ENCODE measurements at places on chromosomes 16 and 17.

GRCh38 chr17:1726626-1727257 is 2.2 kb downstream of the WDR81 start:
- DNase-seq = no peak

DNA sequence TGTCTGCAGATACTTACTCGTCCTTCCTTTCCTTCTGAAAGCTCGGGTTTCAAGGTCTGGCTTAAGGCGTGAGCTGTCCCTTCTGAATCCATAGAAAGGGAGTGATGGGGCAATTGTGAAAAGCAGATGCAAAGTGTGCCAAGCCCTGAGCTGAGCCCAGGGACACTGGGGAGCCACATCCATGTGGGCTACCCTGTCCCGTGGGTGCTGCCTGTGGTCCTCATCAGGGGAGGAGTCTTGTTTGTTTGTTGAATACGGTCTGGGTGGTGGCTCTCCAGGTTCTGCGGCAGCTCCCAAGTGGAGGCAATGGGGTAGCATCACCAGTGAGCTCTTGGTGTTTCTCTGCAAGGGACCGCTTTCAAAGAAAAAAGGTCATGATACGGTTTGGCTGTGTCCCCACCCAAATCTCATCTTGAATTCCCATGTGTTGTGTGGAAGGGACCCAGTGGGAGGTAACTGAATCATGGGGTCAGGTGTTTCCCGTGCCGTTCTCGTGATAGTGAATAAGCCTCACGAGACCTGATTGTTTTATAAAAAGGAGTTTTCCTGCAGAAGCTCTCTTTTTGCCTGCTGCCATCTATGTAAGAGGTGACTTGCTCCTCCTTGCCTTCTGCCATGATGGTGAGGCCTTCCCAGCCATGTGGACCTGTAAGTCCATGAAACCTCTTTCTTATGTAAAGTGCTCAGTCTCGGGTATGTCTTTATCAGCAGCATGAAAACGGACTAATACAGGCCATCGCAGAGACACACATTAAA is 1.0 kb upstream of the ALG1 start:
- no peak for DNase-seq

DNA sequence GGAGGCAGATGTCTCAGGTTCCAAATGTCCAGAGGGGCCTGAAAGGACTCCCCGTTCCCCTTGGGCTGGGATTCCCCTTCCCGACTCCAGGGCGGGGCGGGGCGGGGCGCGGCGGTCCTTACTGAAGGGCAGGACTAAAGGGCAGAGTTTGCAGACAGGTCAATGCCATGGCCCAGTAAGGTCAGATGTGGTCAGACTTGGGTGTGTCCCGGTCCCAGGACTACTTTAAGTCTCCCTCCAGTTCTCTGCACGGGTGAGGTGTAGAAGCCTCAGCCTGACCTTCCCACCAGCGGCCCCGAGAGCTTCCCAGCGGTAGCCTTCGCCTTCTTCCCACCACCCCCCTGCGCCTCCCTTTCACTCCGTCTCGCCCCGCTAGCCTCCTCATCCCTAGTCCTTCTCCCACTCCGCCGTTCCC is 532 bp downstream of the KDM6B start:
- peak; percentile 51 for DNase-seq

GRCh38 chr17:48995974-48996721 is 1.0 kb upstream of the IGF2BP1 start:
- DNase-seq = no peak

DNA sequence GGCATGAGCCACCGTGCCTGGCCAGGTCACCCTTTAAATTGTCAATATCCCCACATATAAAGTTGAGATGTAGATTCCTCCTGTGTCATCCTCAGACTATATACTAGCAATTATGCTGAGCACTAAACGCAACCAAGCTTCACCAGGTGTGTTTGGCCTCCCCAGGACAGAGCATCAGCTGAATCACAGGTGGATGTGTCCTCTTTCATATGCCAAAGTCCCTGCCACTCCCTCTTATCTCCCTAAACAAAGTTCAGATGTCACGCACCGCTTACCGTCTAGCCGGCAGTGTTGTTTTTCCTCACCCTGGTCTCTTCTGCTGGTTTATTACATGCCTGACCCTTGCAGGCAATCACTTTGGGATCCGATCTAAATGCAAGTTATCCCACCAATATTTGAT is 43.8 kb upstream of the ARHGAP44 start:
- no peak for DNase-seq

DNA sequence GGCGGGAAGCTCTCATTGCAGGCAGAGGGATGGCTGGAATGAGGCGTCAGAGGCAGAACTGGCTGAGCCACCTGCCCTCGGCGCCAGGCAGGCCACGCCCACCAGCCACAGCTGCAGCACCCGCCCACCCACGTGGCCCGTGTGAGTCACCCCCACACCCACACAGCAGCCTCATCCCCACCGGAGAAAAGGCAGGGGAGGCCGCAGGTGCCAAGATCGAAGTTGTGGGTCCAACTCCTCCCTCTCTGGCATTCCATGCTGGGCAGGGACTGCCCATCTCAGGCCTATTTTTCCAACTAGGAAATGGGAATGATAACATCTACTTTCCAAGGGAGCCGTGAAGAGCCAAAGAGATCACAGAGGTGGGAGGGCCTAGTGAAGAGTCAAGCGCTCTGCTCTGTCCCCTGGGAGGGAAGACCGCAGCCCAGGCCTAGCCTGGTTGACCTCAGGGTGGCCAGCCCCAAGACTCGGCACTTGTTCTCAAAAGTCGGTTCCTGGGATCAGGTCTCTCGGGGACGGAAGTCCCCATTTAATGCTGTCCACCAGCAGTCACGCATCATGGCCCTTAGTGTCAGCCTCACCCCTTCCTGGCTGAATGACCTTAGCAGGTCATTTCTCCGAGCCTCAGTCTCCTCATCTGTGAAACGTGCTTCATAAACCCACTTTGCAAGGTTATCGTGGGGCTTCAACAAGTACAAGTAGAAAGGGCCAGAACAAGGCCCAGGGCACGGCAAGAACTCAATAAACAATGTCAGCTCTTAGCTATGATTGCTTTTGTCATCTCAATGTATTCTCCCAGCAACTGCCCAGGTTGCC is at the start of gene TRPV3:
TRPV3 (minus strand) TSS at position 45 of the 816 bp plus-strand sequence. CDS start 2,962 bp downstream, outside the sequence.
- no peak for DNase-seq

GRCh38 chr17:62857526-62857925 is 49.4 kb upstream of the MARCHF10 start:
- no peak for DNase-seq

GRCh38 chr17:31573861-31574260 is 182.4 kb downstream of the RAB11FIP4 start:
- DNase-seq = no peak

- DNase-seq = no peak
Measured at GRCh38 chr17:42508426-42509165, 27.4 kb upstream of the NAGLU start.

- no peak for DNase-seq
Measured at GRCh38 chr17:6078458-6078871, 8.3 kb downstream of the WSCD1 start.

DNA sequence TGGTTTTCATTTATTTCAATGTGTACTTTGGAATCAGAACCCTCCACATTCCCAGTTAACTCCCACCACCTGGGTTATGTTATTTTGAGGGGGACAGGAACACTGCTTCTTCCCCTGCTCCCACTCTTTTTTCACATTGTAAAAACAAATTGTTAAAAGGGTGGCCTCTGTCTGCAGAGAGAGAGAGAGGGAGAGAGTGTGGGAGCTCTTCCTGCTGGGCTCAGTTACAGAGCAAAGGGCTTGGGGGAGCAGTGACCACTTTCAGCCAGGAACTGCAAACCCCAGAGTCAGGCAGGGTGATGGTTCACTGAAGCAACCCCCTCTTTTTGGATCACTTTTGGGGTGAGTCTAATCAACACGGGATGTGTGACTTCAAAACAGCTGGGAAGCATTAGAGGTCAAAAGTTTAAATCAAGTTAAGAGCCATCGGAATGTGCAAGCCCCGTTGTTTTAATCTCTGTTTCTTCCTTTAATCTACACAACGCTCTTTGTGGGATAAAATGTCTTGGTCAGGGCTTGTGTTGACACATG is 577.0 kb upstream of the CDH11 start:
- DNase-seq = peak; percentile 9

DNA sequence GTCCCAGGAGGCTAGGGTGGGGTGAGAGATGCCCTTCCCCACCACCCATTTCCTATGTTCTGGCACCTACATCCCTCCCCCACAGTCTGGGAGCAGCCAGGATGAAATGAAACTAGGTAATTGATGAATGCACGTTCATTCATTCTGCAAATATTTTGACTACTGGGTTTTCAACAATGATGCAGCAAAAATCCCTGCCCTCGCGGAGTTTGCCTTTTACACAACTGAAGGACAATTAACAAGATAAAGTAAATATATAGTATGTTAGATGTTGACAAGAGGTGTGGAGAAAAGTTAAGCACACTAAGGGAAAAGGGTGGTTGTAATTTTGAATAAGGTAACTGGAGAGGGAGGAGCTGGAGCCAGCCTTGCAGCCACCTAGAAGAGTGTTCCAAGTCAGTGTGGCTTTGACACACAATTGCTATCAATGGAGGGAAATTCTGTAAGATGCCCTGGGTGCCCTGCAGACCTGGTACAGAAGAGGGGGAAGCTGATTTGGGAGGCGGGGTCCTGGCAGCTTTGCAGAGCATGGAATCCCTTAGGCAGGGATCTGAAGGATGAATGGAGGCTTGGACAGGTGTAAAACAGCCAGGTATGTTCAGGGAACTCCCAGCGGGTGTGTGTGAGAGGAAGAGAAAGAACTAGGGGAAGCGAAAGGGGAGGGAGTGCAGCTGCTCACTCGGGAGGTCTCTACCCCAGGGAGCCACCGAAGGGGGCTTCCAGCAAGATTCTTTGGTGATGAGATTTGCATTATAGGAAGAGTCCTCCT is 2.5 kb downstream of the TMEM92 start:
- no peak for DNase-seq

DNA sequence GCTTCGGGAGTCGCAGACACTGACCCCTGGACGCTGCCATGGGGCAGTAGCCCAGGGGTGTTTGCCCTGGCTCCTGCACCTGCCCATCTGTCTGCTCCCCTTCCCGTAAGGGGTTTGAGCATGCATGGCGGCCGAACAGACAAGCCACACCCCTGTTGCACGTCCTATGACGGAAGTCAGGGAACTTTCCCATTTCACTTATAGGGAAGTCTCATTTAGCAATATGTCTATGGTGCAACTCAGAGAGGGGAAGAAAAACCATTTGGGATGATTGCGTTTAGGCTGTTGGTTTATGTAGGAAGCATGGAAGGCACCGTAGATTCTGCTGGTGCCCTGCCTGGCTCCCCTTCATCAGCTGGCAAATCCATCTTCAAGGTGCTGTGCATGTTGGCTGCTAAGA is 112.5 kb downstream of the HAPSTR1 start:
- DNase-seq = no peak

GRCh38 chr16:15976929-15977637 is 27.7 kb downstream of the ABCC1 start:
- peak; percentile 90 for DNase-seq

- no peak for DNase-seq
Measured at GRCh38 chr17:70520447-70520846, 351.1 kb downstream of the KCNJ2 start.

- peak; percentile 27 for DNase-seq
Measured at GRCh38 chr16:24989494-24989893, 25.7 kb downstream of the ARHGAP17 start.

- no peak for DNase-seq
Measured at GRCh38 chr17:40345994-40346764, 18.4 kb downstream of the GJD3 start.

GRCh38 chr17:58091024-58091567 is 7.9 kb downstream of the DYNLL2 start:
- DNase-seq = no peak

DNA sequence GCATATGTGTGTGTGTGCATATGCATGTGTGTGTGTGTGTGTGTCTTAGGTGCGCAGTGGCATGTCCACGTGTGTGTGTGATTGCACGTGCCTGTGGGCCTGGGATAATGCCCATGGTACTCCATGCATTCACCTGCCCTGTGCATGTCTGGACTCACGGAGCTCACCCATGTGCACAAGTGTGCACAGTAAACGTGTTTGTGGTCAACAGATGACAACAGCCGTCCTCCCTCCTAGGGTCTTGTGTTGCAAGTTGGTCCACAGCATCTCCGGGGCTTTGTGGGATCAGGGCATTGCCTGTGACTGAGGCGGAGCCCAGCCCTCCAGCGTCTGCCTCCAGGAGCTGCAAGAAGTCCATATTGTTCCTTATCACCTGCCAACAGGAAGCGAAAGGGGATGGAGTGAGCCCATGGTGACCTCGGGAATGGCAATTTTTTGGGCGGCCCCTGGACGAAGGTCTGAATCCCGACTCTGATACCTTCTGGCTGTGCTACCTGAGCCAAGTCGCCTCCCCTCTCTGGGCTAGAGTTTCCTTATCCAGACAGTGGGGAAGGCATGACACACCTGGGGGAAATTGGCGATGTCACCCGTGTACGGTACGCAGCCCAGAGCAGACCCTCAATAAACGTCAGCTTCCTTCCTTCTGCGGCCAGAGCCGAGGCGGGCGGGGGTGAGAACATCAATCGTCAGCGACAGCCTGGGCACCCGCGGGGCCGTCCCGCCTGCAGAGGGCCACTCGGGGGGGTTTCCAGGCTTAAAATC is 47.6 kb downstream of the IL21R start:
- DNase-seq = no peak

DNA sequence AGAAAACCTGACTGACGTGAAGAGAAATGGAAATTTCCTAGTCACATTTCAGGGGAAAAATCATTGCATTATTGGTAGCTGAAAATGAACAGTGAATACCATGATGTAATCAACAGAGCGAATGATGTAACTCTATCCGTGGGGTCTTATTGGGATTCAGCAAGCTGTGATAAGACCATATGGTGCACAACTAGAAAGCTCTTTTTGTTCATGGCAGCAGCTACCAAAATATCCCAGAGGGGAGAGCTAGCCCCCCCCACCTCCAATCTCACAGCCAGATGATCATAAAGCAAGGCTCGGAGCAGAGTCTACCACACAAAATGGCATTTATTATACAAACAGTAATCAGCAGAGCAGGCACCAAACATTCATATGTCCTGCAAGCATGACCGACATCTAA is 22.2 kb upstream of the DNAH17 start:
- no peak for DNase-seq

GRCh38 chr16:48617711-48618148 is 7.8 kb upstream of the N4BP1 start:
- peak; percentile 79 for DNase-seq

DNA sequence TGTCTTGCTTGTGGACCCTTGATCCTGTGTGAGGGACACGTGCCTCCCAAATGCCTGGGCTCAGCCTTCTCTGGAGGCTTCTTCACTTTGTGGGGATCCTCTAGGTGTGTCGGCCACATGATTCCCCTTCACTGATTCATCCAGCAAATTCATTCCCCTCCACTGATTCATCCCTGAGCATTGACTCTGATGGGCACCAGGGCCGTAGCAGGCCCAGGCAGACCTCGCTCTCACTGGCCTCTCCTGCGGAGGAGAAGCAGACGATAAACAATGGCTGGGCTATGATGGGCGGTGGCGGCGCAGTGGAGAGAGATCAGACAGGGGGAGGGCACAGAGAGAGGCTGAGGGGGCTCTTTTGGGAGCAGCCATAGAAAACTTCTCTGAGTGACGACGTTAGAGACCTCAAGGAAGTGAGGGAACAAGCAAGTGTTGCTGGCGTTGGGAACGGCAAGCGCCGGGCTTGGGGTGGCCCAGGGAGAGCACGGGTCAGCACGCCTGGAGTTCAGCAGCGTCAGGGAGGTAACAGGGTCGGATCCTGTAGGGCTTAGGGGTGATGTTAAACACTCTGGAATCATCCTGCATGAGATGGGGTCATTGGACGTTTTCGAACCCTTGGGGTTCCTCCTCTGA is 17.5 kb upstream of the RPTOR start:
- peak; percentile 69 for DNase-seq
